NCI-H524 treated with DMSO at 0.1 percent for 48 hours (cell line): ENCODE measurements at places on chromosomes 7 and 10.

- no peak for DNase-seq
These were observed 134.0 kb upstream of the SEMA3A start for GRCh38 chr7:84328571-84328970.

GRCh38 chr7:80916770-80917741, 1.8 kb downstream of the SEMA3C start:
- no peak for DNase-seq

- DNase-seq, result no peak
These were observed 30.0 kb upstream of the TNRC18 start for GRCh38 chr7:5453566-5454075.

DNA sequence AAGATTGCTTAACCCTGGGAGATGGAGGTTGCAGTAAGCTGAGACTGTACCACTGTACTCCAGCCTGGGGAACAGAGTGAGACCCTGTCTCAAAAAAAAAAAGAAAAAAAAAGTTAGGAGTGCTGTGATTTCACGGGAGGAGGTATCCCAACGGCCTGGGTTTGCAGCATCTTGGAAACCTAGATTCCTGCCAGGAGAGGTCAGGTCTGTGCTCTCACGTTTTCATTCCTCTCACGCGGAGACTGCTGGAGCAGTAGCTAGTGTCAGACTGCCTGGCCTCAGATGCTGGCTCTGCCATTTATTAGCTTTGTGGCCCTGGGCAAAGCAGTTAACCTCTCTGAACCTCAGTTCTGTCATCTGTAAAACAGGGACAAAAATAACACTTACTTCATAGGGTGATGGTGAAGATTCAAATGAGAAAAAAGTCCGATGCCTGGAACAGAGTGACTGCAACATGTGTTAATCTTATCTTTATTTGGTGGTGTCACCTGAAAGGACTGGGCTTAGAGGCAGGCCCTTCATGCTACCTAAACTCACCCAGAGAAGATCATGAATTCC, 94.9 kb downstream of the GAD2 start:
- DNase-seq, result no peak

DNA sequence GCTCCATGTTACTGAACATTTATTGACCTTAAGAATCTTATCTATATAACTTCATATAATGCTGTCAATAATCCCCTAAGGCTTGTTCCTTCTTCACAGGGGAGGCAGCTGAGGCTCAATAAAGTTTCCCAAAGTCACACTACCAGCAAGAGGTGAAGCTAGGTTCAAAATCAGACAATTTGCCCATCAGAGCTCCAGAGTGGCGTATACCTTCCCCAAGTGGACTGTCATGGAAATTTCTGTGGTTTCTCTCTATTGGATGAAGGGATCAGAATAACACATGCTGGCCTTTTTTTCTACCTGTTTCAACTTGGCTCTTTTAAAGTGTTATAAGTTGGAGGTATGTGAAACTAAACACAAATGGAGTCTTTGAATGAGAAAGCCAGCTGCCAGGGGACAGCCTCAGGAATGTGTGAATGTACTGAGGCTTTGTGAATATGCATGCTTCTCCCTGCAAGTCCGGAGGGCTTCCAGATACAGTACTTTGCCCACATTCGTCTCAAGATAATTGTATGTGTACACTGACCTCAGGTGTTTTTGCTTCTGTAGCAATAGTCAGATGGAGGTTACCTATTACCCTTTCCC, 656.3 kb upstream of the CELF2 start:
- no peak for DNase-seq

- no peak for DNase-seq
These were observed 468 bp upstream of the IRF5 start for GRCh38 chr7:128937271-128937646.

- no peak for DNase-seq
These were observed 176.5 kb downstream of the ARHGAP12 start for GRCh38 chr10:31752170-31752569.

GRCh38 chr10:100685331-100685730, 60.1 kb upstream of the PAX2 start:
- DNase-seq, result no peak

DNA sequence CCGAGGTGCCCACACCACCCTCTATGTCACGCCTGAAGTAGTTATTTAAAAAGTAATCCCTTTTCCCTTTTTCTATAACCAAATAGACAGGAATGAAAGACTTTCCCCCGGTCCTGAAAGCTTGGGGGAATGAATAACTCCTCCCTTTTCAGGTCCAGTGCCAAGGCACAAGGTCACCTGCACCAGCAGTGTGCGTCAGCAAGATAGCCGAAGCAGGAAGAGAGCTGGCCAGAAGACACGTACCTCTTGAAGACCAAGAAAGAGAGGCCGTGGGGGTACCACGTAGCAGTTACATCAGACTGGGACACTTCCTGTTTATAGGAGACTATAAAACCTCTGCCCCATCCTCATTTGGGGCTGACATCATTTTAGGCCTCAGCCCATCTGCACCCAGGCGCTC, 10.7 kb upstream of the AKR1B1 start:
- DNase-seq, result no peak

GRCh38 chr7:17297243-17297642, 1.2 kb upstream of the AHR start:
- DNase-seq, result no peak

- DNase-seq, result no peak
These were observed 201.8 kb upstream of the ZMIZ1 start for GRCh38 chr10:78866731-78867554.

DNA sequence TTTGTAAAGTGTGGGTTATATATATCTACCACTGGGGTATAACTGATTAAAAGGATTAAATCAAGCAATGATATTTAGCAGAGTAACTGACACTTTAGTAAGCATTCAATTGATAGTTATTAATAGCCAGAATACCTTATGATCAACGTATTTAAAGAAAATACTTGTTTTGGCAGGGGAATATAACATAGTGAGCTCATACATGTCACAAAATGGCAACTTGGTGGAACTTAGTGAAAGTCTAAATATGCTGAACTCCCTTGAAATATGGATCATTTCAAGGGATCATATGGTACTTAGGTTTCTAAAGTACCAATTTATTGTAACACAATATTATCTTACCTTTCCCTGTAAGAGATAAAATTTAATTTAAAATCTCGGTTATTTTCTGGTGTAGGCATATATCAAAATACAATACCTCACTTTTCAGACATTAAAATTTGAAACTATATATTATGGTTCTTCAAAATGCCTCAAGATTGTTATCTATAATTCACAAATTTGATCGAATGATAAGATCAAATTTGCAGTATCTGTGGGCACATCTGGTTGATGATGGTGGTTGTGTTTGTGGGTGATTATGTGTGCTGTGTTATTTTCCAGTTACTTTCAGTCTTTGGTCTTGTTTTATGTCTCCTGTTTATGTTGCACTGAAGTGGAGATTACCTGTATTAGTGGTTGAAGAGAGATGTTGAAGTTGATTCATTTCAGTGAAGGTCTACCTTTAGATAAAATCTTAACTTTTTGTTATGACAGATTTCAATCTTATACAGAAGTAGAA, 5.2 kb downstream of the ARL4A start:
- DNase-seq, result no peak
